ENCODE measurements at places on chromosomes 7 and 10.

DNA sequence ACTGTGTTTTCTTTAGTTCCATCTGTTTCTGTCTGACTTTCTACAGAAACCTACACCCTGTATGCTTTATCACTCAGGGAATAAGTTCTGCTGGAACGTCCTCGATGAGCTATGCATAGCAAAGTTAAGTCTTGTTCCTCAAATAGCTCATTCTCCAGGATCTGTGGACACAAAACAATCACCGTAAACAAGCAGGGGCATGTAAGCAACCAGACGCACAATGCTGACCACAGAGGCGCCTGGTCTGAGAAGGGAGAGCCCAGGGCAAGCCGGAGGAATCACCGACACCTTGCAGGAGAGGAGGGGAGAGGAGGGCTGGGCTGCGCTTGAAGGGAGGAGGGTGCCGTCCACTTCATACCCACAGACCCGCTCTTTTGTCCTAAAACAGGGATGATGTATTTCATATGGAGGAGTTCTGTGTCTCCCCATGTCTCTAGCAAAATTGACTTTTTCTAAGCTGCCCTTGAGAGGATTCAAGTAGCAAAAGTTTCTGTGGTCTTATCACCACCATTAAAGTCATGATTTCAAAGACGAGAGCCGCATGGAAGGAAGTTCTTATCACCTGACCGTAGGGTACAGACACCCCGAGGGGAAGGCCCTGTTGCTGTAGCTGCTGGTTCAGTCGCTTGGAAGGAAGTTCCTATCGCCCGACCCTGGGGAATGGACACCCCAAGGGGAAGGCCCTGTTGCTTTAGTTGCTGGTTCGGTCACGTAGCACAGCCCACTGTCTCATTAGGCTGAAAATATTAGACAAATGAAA lies 14.3 kb downstream of the CALML3 start:
- DNase-seq = peak; percentile 16

DNA sequence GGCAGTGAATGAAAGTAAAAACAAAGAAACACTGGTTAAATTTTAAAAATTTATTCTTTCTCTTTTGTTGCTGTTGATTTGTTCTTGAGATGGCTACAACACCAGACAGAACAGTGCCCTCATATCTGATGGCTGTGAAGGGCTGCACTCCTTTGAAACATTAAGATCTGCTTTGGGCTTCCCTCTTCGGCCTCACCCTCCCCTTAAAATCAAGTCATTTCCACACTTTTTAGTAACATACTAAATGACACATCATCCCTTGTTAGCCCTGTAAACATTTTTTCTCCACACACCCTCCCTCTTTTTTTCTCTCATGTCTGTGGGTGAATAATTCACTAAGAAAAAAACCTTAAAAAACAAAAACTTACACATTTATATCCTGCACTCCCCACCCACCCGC lies 16.4 kb downstream of the IRF5 start:
- no peak for DNase-seq

DNA sequence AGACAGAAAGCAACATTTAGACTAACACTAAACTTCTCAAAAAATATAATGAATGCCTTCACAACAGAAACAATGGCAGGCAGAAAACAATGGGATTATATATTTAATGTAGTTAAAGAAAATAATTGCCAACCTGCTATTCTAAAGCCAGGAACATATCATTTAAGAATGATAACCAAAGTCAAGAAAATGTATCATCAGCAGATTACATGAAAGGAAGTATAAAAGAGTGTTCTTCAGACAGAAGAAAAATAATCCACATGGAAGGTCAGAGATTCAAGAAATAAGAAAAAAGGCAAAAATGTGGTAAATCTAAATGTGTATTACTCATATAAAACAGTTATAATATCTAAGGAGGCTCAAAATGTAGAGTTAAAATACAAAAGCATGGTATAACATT lies 98.1 kb downstream of the CYP26A1 start:
- no peak for DNase-seq

DNA sequence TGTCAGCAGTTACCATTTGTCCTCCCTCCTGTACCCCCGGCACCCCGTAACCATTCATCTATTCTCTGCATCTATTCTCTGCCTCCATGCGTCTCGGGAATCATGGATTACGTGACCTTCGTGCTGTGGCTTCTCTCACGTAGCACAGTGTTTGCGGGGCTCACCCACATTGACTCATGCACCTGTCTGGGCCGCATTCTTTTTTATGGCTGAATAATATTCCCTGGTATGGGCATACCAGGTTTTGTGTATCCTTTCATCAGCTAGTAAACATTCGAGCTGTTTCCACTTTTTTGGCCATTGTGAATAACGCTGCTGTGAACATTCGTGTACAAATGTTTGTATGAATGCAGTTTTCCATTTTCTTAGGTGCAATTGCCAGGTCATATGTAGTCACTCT lies 17.7 kb downstream of the CUX1 start:
- DNase-seq = no peak

GRCh38 chr10:75660823-75661222 lies 229.4 kb downstream of the LRMDA start:
- DNase-seq = no peak

GRCh38 chr7:148865283-148865682 lies 18.8 kb downstream of the EZH2 start:
- no peak for DNase-seq

GRCh38 chr10:73959484-73960243 lies 38.3 kb upstream of the VCL start:
- DNase-seq = peak; percentile 63

DNA sequence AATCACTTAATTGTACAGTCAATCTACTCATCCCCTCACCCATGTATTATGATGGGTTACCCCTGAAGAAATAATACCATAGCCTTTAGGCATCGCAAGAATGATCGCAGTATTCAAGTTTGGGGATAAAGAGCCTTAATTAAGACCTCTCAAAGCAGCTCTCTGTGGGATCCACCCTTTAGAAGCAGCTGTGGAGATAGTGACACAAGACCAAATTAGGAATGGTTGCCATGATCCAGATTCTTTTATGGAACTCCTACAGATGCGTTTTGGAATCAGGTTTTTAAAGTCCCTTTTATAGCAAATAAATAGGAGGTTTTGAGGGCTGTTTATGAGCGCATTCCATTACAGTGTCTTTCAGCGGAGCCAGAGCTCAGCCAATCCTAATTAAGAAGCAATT lies 12.2 kb downstream of the TES start:
- peak; percentile 46 for DNase-seq

- no peak for DNase-seq
These were observed 18.7 kb downstream of the EDRF1 start for GRCh38 chr10:125738206-125738605.

DNA sequence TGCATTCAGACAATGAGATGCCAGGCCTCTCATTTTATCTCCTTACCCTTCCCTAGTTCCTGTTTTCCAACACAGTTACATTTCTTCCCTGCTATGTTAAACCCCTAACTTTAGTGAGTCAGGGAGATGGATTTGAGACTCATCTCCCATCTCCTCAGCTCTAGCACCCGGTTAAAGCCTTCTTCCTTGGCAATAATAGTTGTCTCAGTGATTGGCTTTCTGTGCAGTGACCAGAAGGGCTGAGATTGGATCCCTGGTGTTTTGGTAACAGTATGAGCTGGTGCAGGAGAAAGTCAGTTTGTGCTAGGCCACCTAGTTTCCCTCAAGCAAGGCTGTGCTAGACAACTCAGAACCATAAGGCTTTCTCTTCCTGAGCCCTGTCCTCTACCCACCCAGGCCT lies 212.5 kb downstream of the SORCS1 start:
- no peak for DNase-seq

DNA sequence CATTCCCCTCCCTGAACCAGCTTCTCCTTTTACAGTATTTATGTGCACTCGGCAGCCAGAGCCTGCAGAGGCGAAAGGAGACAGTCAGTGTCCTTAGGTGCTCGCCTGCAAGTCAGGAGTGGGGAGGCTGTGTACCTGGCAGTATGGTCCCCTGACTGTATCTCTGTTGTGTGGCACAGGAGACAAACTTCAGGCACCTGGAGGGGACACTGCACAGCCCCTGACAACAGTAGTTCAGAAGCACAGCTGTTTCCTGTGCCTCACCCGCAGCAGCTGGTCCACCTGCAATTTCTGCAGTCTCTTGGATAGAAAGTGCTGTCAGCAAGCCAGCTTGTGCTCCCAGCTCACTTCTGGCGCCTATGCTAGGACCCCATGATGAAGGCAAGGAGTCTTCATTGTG lies 73.4 kb upstream of the LAMB4 start:
- no peak for DNase-seq

GRCh38 chr7:85234730-85235129 lies 47.9 kb upstream of the SEMA3D start:
- no peak for DNase-seq

DNA sequence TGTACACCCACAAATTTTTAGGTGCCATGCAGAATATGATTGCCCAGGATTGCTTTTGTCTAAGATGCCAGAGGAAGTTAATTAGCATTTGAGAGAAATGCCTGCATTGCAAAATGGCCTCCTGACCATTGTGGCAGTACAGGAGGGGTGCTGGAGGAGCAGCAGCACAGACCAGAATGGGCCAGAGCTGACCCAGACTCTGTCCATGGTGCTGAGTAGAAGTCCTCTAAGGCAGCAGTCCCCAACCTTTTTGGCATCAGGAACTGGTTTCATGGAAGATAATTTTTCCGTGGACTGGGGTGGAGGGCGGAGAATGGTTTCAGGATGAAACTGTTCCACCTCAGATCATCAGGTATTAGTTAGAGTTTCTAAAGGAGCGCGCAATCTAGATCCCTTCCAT lies 217.8 kb upstream of the AGK start:
- DNase-seq = no peak

GRCh38 chr7:99254390-99254789 lies 18.2 kb upstream of the MYH16 start:
- no peak for DNase-seq

GRCh38 chr7:90891529-90891928 lies 295.4 kb downstream of the CDK14 start:
- no peak for DNase-seq

GRCh38 chr7:3280946-3281656 lies 20.0 kb upstream of the SDK1 start:
- no peak for DNase-seq

DNA sequence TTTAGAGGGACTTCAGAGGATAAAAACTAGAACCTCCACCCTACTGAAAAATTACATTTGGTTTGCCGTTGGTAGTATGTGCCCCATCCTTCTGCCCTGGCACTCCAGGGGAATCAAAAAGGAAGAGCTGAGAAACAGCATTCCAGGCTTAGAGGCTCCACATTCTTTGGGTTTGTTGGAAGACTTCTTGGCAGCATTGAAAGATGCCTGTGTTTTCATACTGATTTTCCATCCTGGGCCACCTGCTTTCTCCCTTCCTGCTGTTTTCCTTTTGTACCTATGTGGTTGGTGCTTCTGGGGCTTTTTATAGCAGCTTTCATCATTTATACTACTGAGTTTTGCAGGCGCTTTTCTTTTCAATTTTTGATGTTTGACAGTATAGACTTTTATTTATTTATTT lies 61.7 kb downstream of the AUTS2 start:
- DNase-seq = no peak

DNA sequence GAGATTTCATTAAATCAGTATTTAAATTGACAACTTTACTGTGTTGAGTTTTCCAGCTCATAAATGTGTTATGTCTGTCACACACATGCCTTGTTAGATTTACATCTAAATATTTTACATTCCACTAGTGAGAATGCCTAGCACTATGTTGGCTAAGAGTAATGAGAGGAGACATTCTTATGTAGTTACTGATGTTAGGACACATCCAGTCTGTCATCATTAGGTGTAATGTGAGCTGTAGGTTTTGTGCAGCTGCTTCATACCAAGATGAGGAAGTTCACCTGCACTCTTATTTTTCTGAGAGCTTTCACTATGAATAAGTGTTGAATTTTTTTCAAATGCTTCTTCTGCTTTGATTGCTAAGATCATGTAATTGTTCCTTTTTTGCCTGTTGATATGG lies 218.0 kb upstream of the IGFBP3 start:
- DNase-seq = peak; percentile 92

GRCh38 chr10:88893611-88894010 lies 13.6 kb downstream of the STAMBPL1 start:
- peak; percentile 84 for DNase-seq

DNA sequence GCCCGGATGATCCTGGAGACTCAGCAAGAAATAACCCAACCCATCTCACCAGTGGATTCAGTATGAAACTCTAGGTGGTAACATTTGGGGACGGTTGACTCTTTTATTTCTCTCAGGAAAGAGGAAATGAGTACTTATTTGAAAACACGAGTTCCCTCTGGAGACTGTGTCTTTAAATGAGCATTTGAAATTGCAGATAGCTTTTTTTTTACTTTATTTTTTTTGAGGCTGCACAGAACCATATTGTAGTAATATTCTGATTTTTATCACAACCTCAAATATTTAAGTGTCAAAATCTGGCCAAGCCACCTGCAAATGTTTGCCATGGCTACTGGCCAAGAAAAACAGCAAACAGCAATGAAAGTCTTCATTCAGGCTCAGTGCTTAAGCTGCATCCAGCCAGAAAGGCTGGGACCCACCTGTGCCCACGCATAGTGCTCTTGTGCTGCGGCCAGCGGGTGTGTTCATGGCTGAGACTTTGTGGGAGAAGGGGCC lies 160.8 kb downstream of the CREB5 start:
- peak; percentile 19 for DNase-seq

GRCh38 chr7:66362136-66362535 lies 157.0 kb downstream of the TPST1 start:
- DNase-seq = no peak

GRCh38 chr7:106947244-106947728 lies 82.2 kb downstream of the PIK3CG start:
- peak; percentile 81 for DNase-seq

DNA sequence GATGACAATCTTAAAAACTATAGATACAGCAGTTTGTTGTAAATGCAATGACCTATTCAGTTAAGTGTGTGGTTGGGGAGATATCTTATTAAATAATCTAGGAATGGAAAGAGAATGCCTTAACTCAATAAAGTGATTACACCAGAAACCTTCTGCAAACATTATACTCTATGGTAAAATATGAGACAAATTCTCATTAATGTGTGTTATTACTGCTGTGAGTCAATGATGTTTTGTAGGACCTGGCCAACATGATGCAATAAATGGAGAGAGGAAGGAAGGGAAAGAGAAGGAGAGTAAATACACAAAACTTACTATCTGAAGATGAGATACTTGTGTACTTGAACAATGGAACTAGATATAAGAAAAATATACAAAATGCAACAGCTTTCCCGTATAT lies 25.1 kb downstream of the MKX start:
- peak; percentile 80 for DNase-seq

DNA sequence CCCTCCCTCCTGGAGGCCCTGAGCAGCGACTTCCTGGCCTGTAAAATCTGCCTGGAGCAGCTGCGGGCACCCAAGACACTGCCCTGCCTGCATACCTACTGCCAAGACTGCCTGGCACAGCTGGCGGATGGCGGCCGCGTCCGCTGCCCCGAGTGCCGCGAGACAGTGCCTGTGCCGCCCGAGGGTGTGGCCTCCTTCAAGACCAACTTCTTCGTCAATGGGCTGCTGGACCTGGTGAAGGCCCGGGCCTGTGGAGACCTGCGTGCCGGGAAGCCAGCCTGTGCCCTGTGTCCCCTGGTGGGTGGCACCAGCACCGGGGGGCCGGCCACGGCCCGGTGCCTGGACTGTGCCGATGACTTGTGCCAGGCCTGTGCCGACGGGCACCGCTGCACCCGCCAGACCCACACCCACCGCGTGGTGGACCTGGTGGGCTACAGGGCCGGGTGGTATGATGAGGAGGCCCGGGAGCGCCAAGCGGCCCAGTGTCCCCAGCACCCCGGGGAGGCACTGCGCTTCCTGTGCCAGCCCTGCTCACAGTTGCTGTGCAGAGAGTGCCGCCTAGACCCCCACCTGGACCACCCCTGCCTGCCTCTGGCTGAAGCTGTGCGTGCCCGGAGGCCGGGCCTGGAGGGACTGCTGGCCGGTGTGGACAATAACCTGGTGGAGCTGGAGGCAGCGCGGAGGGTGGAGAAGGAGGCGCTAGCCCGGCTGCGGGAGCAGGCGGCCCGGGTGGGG lies 2.2 kb downstream of the TRIM56 start:
- no peak for DNase-seq

Data from EH (cell line).